Epithelial cell of prostate (primary cell): ENCODE measurements at places on chromosomes 7 and 10.
A peak's percentile ranks its signal among the peaks of the same experiment; 100 is the strongest.

- no peak for DNase-seq
Observed at GRCh38 chr7:17030559-17030958, 148.8 kb upstream of the AGR3 start.

DNA sequence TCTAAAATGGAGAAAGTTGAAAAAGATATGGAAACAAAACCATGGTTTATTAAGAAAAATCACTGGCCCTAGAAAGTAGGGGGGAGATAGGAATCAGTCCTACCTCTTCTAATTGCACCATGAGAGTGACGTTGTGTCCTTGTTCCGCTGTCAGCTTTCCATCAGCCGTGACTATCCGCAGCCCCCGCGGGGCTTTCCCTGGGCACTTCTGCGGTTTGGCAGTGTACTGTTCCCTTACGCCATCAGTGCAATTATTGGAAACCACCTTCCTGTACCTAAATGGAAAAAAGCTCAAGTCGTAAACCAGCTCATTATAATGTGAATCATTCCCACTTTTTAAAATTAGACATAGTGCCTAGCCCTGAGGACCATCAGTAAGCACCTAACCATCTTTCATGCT lies 512.2 kb downstream of the SORCS1 start:
- no peak for DNase-seq

- no peak for DNase-seq
Observed at GRCh38 chr10:56109454-56109853, 251.6 kb downstream of the ZWINT start.

DNA sequence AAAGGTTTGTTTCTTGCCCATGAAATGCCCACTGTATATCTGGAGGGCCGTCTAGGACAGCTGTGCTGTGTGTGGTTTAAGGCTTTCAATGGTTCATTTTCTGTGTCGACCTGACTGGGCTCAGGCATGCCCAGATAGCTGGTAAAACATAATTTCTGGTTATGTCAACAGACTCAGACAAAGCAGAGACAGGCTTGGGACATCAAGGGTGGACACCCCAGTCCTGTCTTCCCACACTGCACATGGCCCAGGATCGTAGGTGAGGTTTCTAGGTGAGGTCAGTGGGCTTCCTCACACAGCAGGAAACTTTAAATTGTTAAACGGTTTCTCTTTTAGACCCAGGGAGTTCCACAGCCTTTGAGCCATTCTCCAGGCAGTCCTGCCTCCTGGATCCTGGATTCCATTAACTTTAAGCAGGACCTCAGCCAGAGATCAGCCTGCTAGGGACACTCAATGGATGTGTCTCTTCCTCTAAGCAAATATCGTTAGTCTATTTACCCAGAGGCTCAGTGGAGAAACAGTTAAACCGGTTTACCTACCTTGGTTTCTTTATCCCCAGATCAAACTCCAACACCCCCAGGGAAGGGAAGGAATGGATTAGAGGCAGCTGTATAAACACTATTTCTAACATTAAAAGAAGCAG lies 66.4 kb downstream of the ST8SIA6 start:
- DNase-seq, result peak; percentile 62

- DNase-seq, result no peak
Observed at GRCh38 chr10:47323636-47324296, 1.5 kb downstream of the GDF2 start.

DNA sequence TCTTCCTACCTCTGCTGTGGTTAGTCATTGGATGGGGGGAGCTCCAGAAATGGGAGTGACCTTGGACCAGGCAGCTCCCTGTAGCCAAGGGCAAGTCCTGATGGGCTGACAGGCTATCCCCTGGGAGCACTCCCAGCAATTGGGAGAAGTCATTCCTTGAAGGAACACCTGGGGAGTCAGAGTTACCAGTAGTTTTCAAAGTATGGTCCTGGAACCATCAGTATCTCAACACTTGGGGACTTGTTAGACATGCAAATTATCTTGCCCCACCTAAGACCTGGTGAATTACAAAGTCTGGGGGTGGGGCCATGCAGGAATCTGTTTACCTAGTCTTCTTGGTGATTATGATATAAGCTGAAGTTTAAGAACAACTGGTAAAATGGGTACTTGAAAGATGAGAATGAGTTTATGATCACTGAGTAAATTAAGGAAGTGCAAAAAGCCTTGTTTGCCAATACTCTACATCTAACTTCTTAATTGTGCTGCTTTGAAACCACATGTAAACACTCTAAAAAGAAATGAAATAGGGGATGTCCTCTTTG lies 287.3 kb upstream of the LRRN3 start:
- no peak for DNase-seq

DNA sequence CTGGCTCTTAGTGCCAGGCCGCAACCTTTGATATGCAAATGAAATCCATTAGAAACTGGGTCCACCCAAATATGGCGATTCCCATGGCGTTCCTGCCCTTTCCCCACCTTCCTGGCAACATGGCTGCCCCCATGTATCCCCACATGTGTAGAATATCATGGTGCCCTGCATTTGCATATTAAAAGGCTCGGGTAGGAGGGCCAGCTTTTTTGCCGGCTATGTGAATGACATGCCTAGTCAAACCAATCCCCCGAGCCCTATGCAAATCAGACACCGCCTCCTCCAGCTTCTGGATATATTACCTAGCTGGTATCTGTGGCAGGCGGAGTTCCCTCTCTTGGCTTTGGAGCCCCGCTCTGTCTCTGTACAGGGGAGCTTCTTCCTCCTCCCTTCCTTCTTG lies 18.3 kb downstream of the MMS19 start:
- no peak for DNase-seq

GRCh38 chr10:30493609-30494530 lies 59.9 kb downstream of the MAP3K8 start:
- DNase-seq, result peak; percentile 61

DNA sequence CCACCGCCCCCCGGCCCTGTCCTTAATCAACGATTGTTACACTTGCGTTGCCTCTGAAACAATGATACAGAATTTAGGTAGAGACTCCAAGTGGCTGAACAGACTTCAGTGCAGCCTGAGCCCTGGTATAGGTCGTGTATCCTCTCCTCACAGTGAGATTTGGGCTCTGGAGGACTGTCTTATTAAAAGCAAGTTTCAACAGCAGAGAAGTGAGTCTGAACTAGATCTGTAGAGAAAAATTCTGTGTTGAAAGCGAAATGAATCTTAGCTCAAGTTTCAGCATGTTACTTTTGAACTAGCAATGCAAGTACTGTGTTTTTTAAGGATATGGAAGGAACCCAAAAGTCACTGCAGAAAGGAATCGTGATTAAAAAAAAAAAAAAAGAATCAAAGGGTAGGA lies 103.1 kb downstream of the HOXA1 start:
- no peak for DNase-seq

DNA sequence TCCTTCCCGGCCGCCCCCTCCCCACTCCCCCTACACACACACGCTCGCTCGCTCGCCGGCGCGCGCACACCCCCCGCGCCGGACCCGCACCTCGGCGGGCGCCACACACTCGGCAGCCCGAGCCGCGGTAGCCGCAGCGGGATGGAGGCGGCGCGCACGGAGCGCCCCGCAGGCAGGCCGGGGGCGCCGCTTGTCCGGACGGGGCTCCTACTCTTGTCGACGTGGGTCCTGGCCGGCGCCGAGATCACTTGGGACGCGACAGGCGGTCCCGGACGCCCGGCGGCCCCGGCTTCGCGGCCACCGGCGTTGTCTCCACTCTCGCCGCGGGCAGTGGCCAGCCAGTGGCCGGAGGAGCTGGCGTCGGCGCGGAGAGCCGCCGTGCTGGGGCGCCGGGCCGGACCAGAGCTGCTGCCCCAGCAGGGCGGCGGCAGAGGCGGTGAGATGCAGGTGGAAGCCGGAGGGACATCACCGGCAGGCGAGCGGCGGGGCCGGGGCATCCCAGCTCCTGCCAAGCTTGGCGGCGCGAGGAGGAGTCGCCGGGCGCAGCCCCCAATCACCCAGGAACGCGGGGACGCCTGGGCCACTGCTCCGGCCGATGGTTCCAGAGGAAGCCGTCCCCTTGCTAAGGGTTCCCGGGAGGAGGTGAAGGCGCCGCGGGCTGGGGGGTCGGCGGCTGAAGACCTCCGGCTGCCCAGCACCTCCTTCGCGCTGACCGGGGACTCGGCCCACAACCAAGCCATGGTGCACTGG lies at the start of gene SORCS3:
Gene SORCS3, plus strand, starts transcription at position 104 of the 750 bp plus-strand sequence.
- DNase-seq, result no peak

- DNase-seq, result no peak
Observed at GRCh38 chr10:98273057-98273850, 5.3 kb upstream of the LOXL4 start.

DNA sequence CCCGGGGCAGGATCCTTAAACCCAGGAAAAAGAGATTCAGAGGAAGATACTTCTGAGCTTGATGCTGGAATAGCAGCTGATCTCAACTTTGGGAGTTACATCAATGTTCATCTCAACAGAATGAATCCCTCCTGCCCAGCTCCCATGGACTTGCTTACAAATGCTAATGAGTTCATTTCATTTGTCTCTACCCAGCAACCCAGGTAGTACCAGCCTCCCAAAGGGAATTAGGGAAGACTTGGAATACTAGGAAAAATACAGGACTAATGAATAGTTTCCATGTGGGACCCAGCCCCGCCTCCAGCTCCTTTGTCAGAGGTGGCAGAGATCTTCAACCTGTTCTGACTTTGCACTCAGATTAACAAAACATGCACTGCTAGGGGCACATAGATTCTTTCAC lies 22.1 kb upstream of the TCF7L2 start:
- DNase-seq, result no peak
